ENCODE measurements at places on chromosomes 12 and 14.

DNA sequence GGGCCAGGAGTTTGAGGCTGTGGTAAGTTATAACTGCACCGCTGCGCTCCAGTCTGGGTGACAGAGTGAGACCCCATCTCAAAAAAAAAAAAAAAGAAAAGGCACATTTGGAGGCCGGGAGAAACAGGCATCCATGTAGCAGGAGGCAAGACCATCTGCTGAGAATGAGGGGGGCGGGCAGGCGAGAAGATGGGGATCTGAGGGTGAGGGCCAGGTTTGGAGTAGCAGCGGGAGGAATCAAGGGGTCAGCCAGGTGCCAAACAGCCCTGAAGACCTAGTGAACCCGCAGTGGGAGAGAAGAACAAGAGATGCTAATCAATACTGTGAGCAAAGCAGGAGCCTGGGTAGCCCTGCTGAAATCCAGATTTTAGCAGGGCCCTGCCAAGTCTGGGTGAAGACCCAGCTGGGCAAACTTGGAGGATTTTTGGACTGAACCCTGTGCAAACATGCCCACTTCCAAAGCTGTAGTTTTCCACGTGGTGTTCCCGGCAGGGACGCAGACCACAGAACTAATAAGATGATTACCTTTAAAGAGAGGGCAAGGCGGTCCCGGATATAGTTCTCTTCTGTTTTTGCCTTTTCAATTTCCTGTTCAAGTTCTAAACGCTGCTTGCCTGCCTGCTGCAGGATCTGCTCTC is 61.0 kb downstream of the NIN start:
- no peak for DNase-seq

- DNase-seq: peak; percentile 98
Measured at GRCh38 chr14:67359775-67360469, at the start of the genes ATP6V1D and EIF2S1. Gene ATP6V1D, minus strand, starts transcription at chr14:67359804. Its CDS starts 106 bp downstream, at chr14:67359698. Gene EIF2S1, plus strand, starts transcription at chr14:67360328. Its CDS starts 4,440 bp downstream, at chr14:67364768.

DNA sequence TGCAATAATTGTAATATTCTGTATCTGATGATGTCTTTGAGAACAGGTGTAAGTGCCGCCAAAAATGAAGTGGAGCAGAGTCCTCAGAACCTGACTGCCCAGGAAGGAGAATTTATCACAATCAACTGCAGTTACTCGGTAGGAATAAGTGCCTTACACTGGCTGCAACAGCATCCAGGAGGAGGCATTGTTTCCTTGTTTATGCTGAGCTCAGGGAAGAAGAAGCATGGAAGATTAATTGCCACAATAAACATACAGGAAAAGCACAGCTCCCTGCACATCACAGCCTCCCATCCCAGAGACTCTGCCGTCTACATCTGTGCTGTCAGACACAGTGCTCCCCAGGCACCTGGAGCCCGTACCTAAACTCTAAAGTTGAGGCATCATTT is 268.7 kb downstream of the DAD1 start:
- DNase-seq: no peak

GRCh38 chr12:130698106-130698505 is 18.0 kb downstream of the RIMBP2 start:
- no peak for DNase-seq

DNA sequence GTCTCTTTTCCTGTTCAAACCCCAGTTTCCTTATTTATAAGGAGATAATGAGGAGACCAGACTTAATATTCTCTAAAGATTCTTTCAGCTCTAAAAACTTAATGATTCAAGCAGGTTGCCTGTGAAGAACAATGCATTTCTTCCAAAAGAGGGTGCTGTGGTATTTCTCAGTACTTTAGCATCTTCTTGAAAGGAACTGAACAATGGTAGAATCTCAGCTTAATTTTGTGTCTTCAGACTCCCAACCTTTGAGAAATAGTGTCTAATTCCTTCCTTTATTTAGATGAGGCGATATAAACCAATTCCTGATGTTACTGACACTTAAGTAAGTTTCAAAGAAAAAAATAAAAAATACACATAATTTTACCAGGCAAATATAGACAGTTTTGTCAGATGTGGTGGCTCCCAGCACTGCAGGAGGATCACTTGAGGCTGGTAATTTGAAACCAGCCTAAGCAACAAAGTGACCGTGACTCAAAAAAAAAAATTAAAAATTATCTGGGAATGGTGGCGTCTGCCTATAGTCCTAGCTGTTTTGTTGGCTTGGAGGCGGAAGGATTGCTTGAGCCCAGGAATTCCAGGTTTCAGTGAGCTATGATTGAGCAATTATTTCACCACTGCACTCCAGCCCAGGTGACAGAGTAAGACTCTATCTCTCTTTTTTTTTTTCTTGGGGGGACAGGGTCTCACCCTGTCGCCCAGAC is 76.9 kb upstream of the PSMA6 start:
- DNase-seq: no peak

- DNase-seq: no peak
Measured at GRCh38 chr12:47449797-47450196, 256.0 kb downstream of the RPAP3 start.

DNA sequence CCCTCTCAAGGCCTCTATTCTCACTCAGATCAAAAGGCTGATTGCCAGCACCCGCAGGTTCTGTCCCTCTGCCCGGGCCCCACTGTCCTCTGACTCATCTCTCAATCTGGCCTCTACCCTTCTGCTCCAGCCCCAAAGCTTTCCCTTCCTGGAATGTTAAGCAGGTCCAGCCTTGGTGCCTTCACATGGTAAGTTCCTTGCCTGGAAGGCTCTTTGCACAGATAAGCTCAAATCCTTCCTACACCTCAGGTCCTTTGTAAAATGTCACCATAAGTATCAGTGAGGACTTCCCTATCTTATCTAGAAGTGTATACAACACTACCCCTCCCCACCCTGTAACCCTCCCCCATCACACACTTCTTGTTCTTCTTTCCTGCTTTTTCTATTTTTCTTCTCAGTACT is 22.2 kb downstream of the LPCAT3 start:
- no peak for DNase-seq

DNA sequence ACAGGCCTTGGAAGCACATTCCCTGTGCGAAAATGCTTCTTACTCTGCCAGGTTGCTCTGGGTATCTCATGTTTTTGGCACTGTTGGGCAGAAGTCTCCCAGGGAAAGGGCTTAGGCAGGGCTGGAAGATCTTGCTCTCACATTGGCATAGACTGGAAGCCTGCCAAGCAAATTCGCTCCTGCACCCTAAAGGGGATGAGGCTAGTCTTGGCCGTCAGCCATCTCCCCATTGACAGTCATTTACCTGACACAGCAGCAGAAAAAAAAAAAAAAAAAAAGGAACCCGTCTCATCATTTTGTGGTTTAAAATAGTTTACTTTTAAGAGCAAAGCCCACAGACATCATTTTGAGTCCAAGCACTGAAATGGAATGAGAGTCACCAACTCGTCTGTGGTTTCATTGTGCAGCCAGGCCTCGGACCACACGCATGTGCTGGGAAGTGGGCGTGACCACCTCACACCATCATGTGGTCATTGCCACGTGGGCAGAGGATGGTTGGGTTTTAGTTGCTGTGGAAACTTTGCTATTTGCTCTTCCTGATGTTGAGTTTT is 84.8 kb downstream of the NRXN3 start:
- DNase-seq: no peak

GRCh38 chr14:76713121-76713520 is 48.1 kb upstream of the VASH1 start:
- DNase-seq: no peak

DNA sequence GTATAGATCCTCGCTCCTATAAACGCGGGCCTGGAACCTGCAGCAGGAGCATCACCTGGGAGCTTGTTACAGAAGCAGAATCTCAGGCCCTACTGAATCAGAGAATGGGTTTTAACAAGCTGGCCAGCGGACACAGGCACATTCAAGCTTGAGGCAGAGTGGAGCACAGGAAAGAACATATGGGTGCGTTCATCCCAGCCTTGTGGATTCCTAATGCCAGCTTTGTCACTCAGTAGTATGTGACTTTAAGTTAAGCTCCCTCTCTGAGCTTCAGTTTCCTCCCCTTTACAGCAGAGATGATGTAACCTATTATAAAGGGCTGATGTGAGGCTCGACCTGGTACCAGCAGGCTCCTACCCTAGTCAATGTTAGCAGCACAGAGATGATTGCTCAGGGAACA is 204.9 kb downstream of the ZFP36L1 start:
- no peak for DNase-seq

- DNase-seq: no peak
Measured at GRCh38 chr12:55935738-55936151, 4.8 kb downstream of the DGKA start.

- DNase-seq: no peak
Measured at GRCh38 chr12:52634266-52635056, 16.1 kb upstream of the KRT73 start.

DNA sequence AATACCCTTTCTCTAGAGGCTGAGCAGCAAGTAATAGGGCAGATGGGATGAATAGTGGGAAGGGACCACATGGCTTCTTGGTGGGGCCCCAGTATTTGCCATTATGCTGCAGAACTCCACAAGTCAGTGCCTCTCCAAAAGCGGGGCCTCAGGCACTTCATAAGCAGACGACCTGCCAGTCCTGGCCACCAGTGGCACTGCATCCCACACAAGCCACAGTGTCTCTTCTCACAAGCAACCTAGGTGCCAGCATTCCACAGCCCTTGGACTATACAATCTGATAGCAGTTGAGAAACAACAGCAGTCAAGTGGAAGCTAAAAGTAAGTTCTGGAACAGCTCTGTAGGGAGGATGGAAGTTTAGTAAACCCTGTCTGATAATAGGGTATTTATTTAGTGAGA is 4.2 kb upstream of the SLC8A3 start:
- DNase-seq: no peak

DNA sequence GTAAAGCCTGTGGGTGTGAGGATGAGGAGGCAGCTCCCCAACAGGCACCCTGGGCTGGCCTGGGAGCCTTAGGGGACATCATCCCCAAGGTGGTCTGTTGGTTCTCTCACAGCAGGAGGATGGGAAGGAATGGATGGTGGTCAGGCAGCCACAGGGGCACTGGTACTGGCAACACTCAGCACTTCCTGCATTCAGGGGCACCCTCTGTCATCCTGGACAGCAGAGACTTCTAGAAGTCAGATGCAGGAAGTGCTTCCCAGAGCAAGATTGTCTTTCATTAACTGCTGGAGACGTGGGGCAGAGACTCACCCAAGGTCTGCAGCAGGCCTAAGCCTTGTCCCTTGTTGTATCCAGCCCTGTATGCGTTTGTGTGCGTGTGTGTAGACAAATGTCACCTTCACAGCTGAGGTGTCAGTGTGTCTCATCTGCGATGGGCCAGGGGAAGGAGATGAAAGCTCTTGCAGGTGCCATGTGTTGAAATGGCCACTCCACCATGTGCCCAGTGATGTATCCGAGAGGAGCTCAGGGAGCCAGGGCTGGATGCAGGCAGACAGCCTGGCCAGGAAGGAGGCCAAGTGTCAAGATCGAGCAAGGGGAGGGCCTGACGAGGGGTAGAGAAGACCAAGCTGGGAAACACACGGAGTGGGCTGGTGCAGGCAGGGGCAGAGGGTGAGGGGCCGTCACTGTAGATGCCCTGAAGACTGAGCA is 85.1 kb downstream of the PITPNM2 start:
- no peak for DNase-seq

- peak; percentile 34 for DNase-seq
Measured at GRCh38 chr12:49092086-49092815, 2.4 kb downstream of the DHH start.

Measured in activated naive CD8-positive, alpha-beta T cell treated with anti-CD3 and anti-CD28 coated beads, Interleukin-2, amount 50 U/mL, for 16 hours (primary cell).